ENCODE measurements at places on chromosomes 12 and 14.

GRCh38 chr14:100022772-100023451, 42.3 kb upstream of the EVL start:
- DNase-seq: peak; percentile 77

- DNase-seq: no peak
These were observed 2.7 kb downstream of the ITGB7 start for GRCh38 chr12:53204351-53204750.

DNA sequence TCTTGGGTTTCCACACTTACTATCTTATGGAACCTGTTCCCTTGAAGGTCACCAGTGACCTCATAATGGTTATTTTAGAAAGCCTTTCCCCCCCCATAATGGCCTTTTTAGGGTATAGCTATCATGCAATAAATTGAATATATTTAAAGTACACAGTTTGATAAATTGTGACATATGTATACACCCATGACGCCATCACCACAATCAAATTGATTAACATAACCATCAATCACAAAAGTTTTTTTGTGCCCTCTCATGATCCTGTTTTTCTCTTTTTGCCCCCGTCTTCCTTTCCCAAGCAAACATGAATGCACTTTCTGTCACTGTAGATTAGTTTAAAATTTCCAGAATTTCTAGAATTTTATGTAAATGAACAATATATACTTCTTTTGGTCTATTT, 28.7 kb upstream of the OR4E1 start:
- DNase-seq: no peak

- no peak for DNase-seq
These were observed 16.0 kb upstream of the SPATA7 start for GRCh38 chr14:88369496-88369895.

GRCh38 chr14:95901054-95901453, 24.4 kb downstream of the TUNAR start:
- peak; percentile 68 for DNase-seq

DNA sequence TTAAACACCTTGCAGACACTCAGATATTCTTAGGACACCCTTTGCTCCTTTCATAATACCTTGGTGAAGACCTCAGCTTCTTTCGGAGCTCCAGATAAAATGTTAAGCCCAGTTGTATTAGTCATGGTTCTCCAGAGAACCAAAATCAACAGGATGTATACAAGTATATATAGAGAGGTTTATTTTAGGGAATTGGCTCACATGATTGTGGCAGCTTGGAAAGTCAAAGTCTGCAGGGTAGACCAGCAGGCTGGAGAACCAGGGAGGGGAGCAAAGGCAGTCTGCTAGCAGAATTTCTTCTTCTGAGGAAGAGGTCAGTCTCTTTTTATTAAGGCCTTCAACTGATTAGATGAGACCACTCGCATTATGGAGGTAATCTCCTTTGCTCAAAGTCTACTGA, 6.9 kb upstream of the IGF1 start:
- no peak for DNase-seq

GRCh38 chr14:100004392-100004791, 60.8 kb upstream of the EVL start:
- no peak for DNase-seq

GRCh38 chr14:80136358-80136757, 74.9 kb downstream of the DIO2 start:
- no peak for DNase-seq

- no peak for DNase-seq
These were observed 196.0 kb downstream of the DUSP6 start for GRCh38 chr12:89156340-89156739.

- no peak for DNase-seq
These were observed 2.7 kb upstream of the ASB8 start for GRCh38 chr12:48160046-48160445.

Measured in AG08395 (cell line).